ENCODE measurements at places on chromosomes 12 and 14.
A peak's percentile ranks its signal among the peaks of the same experiment; 100 is the strongest.

DNA sequence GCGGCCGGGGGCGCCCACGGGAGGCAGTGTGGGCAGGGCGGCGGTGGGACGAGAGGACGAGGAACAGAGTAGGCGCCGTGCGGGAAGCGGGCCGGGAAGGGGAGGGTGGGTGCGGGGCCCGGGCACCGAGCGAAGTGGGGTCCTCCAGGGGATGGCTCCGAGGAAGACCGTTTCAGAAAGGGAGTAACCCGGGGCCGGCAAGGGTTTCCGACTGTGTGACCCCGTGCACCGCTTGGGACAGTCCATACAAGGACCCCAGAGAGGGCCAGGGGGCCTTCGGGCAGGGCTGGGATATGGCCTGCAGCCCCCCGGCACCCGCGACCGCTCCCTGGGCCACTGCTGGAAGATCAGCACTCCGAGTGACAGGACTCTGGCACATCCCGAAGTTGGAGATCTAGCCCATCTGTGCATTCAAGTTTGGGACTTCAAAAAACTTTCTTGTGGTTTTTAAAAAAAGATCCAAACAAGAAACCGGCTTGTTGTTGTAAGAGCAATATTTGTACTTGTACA, 448 bp downstream of the TSPAN9 start:
- peak; percentile 44 for DNase-seq

GRCh38 chr12:120721866-120722265, 3.8 kb upstream of the ACADS start:
- no peak for DNase-seq

- DNase-seq = no peak
Observed at GRCh38 chr12:94187361-94187760, 39.0 kb downstream of the PLXNC1 start.

GRCh38 chr14:61932974-61933373, 170.8 kb downstream of the SNAPC1 start:
- DNase-seq = no peak

DNA sequence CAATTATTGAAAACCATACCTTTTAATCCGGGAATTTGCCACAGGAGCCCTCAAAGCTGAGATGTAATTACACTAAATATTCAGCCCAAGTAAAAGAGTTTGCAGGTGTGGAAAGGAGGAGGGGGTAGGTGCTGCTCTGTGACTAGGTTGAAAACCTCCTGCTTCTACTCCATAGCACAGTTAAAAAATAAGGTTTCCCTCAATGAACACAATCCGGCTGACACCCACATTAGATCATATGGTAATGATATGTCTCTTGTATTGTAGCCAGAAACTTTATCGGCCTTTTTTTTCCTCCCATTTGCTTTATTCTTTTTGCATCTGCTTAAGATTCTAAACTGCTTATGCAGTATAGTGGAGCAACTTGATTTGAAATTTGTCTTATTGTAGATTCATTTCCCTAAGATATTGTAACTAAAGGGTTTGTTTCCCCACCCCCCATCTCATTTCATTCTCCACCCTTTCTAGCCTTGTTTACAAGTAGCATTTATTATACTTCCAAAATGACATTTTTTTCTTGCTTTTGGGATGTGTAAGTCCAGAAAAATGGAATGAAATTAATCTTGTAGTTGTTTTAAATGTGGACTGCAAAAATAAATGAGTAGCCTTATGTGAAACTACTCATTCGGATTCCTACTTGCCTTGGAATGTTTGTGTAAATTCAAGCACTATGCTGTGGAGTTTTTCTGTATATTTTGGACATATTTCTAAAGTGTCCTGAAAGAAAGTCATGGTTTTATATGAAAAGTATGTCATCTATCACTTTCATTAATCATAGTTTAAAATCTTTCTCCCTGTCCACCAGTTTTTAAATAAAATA, at the start of gene DCN:
TSS of gene DCN (minus strand) at position 182 of the 820 bp plus-strand sequence. CDS start 4,265 bp downstream, outside the sequence.
- no peak for DNase-seq

DNA sequence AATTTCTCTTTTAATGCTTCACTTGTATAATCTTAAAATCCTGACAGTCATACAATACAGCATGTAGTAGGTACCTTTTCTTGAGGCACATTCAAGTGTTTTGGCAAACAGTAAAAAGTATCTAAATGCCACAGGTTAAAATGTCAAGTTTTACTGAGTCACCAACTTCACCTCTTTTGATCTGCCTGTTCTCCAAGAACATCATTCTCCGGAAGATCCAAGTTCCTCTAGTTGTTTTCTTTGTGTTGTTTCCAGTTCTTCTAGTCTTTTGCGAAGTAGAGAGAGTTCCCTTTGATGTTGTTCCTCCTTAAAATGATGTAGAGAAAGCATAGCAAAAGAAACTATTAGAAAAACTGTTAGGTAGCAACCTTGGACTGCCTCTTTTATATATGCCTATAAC, 151.1 kb downstream of the CEP83 start:
- DNase-seq = no peak

DNA sequence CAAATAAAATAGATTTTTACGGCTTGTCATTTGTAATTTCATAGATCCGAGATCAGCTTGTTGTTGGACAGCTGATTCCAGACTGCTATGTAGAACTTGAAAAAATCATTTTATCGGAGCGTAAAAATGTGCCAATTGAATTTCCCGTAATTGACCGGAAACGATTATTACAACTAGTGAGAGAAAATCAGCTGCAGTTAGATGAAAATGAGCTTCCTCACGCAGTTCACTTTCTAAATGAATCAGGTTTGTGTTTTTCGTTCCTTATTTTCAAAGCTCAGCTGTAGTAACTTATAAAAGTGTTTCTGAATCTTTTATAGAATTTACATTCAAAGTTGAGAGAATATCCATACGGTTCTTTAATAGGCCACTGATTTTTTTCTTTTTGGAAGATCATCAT, 89.1 kb downstream of the LRRK2 start:
- peak; percentile 10 for DNase-seq

- no peak for DNase-seq
Observed at GRCh38 chr12:75658901-75659823, 147.8 kb upstream of the KRR1 start.

DNA sequence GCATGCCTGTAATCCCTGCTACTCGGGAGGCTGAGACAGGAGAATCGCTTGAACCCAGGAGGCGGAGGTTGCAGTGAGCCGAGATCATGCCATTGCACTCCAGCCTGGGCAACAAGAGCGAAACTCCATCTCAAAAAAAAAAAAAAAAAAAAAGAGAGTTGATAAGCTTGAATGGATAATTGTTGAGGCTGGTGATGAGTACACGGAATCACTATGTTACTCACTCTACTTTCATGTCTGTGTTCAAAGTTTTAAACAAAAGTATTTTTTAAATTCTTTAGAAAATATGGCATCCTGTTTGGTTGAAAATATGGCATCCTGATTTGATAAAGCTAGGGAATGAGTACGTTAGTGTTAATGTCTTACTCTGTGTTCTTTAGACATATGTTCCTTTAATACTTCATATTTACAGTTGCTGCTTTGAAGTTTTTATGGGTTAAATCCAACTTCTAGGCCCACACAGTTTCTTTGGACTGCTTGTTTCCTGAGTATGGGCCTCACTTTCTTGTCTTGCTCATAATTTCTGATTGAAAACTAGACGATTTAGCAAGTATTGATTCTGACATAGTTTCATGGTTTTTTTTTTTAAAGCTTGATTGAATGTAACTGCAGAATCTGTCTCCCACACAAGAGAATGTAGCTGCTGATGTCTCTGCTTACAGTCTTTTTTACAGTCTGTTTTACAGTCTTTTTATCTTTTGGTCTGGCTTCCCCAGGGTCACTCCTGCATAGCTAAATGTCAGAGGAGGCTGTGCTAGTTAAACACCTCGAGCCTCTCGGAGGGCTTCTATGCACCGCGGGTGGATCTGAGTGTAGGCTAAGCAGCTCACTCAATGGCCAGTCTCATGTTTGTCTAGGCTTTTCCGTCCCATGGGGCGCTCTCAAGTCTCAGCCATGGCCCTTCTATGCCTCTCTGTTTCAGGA, 14.1 kb upstream of the FBLN5 start:
- no peak for DNase-seq

GRCh38 chr12:122917507-122918121, 21.7 kb upstream of the VPS37B start:
- no peak for DNase-seq

DNA sequence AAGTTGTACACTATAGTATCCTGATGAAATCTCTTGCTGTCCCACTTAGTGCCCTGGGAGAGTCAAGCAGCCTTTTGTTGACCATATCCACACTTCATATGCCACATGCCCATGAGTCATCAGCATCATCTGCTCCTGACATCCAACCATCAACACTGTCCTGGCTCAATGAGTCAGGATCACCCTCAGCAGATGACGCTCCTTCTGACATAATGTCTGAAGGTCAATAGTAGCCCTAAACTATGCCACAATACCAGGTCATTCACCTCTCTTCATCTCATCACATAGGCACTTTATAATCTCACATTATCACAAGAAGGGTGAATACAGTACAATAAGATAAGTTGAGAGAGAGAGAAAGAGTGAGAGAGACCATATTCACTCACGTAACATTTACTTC, 369.0 kb upstream of the FAR2 start:
- no peak for DNase-seq

DNA sequence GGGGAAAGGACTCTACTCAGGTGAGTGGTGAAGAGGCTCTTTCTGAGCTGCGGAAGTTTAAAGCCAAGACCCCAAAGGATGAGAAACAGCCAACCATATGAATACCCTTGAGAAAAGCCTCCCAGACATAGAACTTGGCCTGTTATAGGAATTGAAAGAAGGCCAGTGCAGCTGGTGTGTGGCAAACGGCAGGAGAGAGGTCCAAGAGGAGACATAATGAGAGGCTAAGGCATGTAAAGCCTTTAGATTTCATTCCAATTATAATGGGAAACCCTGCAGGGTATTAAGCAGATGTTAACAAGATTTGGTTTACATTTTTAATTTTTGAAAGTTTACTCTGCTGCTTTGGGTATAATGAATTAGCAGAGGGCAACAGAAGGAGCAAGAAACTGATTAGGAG, 552.1 kb upstream of the FBXO33 start:
- DNase-seq = no peak

GRCh38 chr14:76168531-76168930, 16.8 kb downstream of the GPATCH2L start:
- no peak for DNase-seq

DNA sequence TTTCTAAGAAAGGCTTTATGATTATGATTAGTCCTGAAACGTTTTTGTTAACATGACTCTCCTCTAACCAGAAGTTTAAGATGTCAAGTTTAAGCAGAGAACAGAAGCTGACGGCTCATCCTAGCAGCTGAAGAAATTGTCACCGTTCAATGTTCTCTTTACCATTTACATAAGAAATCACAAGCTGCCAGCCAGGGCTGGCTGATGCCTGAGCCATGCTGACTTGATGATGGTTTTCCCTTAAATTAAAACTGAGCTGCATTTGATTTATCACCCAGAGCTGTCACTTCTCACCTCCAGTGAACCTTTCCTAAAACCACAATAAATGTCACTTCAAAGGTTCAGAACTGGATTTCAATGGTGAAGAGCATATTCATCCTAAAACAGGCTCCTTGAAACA, 153.6 kb downstream of the KTN1 start:
- DNase-seq = no peak

DNA sequence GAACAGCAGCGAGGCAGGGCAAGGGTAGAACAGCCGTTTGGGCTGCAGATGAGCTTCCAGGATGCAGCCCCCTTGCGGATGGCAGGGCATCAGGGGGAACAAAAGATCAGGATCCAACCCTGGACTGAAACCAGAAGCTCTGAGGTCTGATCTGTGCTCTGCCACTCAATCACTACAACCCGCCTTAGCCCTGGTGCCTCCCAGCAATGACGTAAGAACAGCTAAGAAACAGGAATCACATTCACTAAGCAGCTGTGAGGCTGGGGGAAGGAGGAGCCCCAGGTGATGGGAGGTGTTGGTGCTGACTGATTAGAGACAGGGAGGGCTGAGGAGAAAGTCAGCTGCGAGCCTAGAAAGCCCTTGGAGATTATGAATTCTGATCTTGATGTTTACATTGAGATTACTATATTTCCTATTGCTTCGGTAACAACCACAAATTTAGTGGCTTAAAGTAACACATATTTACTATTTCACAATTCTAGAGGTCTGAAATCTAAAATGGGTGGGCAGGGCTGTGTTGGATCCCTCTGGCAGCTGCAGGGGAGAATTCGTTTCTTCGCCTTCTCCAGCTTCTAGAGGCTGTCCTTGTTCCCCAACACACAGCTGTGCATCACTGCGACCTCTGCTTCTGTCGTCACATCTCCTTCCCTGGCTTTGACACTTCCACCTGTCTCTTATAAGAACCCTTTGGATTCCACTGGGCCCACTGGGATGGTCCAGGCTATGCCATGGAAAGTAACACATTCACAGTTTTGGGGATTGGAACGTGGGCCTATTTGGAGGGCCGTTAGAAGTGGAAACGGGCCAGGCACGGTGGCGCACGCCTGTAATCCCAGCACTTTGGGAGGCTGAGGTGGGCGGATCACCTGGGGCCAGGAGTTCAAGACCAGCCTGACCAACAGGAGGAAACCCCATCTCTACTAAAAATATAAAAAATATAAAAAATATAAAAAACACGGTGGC, 6.1 kb upstream of the CD9 start:
- no peak for DNase-seq

DNA sequence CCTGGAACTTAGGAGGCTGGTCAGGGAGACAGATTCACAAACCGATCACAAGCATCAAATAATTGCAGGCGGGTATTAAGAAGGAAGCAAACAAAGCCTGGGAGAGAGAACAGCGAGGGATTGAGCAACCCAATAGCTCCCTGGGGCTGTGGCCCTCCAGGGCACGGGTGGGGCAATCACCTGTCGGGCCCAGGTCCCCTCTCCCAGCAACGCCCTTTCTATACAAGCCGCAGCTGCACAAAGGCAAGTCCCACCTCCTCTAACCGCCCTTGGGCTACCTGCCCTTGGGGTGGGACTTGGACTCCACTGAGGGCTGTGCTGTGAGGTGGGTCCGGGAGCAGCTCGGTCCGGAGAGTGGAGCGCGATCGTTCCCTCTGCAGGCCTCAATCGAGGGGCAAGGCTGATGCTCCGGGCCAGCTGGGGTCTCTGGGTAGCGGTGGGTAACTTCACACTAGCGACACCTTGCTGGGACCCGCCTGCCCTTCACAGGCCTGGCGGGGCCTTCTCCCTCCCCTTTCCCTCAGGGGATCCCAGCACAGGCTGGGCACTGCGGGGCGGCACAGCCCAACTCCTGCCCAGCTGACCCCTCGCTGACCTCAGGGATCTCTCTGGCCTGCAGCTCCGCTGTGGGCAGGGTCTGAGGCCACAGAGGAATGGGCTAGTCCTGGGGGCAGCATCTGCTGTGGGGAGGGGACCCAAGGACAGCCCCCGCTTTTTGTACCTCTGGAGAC, 8.0 kb downstream of the PHB2 start:
- DNase-seq = no peak

DNA sequence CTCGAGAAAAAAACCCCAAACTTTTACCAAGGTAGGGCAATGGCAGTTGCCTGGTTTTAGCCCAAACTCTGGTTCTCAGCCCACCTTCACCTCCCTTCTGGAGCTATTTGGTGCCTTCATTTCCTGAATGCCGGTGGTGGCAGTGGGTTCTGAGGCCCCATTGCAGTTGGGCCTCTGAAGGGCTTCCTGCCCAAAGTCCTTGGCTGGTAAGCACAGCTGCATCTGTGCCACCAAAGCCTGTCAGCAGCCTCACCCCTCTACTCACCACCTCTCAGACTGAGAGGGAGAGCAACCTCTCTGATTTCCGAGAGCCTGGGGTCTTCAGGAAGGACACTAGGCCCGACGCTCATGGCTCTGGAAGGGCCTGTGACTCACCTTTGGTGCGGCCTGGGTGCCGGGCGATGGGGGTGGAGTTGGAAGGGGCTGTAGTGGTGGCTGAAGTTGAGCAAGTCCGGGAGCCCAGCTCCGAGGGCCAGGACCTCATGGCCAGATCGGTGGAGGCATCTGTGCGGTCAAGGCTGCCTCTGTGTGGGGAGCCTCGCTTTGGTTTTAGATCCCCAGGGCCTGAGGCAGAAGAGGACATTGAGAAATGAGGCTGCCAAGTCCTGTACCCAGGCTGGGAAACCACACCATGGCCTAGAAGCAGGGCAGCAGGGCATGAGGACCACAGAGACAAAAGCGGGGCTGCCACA, 38.6 kb upstream of the GPR68 start:
- DNase-seq = no peak
